Stimulated activated CD4-positive, alpha-beta T cell treated with anti-CD3 and anti-CD28 coated beads, Interleukin-4, amount 100 ng/mL, for 4 hours (primary cell): ENCODE measurements at places on chromosomes 11 and 22.

DNA sequence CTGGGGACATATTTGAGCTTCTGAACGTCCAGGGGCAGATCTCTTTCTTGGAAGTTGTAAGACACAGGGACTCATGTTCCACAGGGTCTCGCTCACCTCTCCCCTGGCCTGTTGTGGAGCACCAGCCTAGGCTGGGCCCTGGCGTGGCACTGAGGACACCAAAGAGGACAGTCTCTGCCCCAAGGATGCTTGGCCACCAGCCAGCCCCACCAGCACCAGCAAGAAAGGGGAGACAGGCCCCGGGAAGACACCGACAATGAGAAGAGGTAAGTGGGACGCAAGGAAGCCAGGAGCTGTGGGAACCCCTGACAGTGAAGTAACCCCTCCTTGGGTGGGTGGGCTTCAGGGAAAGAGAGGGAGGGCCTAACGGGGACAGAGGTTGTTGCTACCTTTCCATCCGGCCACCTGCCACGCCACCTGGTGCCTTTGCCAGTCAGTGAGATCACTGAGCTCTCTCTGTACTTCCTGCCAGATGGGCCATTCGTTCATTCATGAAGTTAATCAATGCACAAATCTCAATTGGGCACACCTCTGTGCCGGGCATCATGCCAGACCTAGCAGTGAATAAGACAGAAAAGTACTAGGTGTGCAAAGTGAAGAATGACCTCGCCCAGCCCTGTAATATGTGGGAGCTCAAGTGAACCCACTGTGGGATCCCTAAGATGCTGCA lies 11.1 kb downstream of the APOL5 start:
- no peak for DNase-seq

DNA sequence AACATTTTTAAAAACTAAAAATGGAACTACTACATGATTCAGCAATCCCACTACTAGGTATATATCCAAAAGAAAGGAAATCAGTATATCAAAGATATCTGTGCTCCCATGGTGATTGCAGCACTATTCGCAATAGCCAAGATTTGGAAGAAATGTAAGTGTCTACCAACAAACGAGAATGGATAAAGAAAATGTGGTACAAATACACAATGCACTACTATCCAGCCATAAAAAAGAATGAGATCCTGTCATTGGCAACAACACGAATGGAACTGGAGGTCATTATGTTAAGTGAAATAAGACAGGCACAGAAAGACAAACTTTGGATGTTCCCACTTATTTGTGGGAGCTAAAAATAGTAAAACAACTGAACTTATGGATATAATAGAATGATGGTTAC lies 575.9 kb upstream of the CCDC90B start:
- no peak for DNase-seq

DNA sequence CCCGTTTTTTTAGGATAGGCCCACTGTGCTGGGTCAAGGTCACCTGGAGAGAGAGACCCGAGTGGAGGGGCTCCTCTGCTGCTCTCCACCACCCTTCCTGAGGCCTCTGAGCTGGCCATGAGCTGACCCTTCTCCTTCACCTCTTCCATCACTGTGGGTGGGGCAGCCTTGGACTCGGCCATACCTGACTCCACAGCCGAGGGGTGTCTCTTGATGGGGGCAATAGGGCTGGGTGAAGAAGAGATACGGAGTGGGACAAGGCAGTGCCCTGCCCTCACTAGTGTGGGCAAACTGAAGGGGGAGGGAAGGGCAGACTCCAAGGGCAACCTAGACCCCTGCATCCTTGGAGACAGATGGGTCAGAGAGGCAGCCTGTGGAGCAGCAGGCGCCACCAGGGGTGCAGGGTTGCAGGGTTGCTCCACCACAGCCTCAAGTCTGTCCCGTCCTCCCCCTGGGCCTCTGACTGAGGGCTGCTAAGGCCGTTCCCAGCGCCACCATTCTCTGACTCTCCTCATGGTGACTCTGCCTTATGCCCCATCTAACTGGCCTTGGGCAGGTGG lies 20.1 kb upstream of the NECTIN1 start:
- no peak for DNase-seq

GRCh38 chr11:44955015-44955738 lies 4.5 kb upstream of the TP53I11 start:
- DNase-seq = no peak

- DNase-seq = no peak
These were observed 50.2 kb upstream of the BID start for GRCh38 chr22:17824457-17824856.

GRCh38 chr11:116478205-116478604 lies 294.6 kb downstream of the BUD13 start:
- no peak for DNase-seq

GRCh38 chr11:91005458-91005857 lies 782.6 kb upstream of the CHORDC1 start:
- DNase-seq = no peak

GRCh38 chr22:19658967-19659804 lies 55.1 kb upstream of the SEPTIN5 start:
- DNase-seq = no peak

GRCh38 chr22:46364341-46365165 lies 29.0 kb downstream of the TRMU start:
- DNase-seq = no peak

GRCh38 chr11:44753961-44754645 lies 27.3 kb downstream of the TSPAN18 start:
- DNase-seq = no peak

DNA sequence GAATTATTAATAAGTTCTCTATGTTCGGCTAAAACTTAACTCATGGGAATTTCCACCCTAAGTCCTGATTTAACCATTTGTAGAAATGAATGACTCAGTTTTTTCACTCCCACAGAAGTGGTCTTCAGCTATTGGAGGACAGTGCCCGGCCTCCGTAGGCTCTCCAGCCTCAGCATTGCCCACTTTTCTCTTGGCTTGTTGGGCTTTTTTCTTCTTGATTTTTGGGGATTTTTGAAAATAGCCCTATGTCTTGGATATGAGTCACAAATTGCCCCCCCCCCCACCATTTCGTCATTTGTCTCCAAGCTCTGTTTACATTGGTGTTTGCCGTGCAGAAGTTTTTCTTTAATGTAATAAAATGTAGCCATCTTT lies 66.7 kb downstream of the PACS1 start:
- no peak for DNase-seq

GRCh38 chr11:86594746-86595145 lies 77.7 kb downstream of the ME3 start:
- DNase-seq = no peak

DNA sequence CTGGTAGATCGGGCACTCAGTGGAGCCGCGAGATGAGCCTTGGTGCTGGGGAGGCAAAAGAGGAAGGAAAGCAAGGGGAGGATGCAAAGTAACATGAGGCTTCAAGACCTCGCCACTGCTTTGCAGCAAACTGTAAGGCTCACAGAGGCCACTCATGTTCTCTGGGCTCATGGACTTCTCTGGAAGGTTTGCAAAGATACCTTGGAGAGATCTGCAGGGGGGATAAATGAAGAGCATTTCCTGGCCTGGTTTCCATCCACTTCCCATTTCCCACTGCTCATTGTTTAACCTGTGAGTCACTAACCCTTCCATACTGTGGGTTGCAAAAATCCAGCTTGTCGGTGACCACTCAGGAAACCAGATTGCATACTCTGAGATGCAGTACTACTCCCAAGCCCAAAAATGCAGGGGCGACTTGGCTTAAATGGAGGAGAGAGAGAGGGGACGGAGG lies 38.5 kb downstream of the OSBP2 start:
- DNase-seq = no peak
